ENCODE measurements at places on chromosomes 12 and 14.

GRCh38 chr12:112017041-112017440 lies 3.8 kb downstream of the ERP29 start:
- DNase-seq, result no peak

GRCh38 chr12:113413488-113413939 lies 8.7 kb upstream of the SDSL start:
- no peak for DNase-seq

GRCh38 chr12:3362737-3363136 lies 128.3 kb upstream of the PRMT8 start:
- no peak for DNase-seq

GRCh38 chr14:72471346-72471745 lies 422.6 kb downstream of the DPF3 start:
- no peak for DNase-seq

- peak; percentile 65 for DNase-seq
These were observed 103.3 kb upstream of the FKBP4 start for GRCh38 chr12:2691345-2692071.

DNA sequence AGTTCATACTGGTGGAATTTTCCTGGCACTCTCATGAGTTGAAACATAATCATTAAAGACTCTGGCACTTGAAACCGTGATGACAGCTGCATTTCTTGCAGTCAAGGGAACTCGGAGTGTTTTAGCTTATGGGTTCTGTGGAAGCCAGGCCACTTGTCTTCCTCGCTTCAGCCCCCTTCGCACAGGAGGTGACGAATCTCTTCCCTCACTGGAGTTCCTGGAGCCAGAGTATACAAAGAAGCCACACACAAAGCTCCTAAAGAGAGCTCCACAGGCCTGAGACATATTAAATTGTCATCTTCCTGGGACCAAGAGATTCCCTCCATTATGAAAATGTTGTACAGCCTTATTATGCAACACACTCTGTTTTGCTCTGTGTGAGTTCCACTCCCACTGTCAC lies 964.1 kb downstream of the TMEM121 start:
- no peak for DNase-seq

DNA sequence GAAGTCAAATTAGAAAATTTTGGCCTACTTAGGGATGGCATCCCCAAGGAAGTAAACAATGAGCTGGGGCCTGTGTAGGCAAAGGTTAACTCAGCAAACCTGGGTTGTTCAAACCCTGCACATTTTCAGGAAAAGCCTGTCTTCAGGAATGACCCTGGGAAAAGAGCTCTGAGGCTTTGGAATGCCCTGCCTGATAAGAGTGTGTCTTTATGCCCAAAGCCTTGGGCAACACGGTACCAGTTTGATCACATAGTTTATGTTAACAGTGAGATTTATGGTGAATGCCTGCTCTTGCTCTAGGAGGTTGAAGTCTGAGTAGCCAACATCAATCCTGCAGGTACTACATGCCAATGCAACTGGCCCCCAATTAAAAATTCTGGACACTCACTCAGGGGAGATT lies 28.2 kb upstream of the STAB2 start:
- no peak for DNase-seq

DNA sequence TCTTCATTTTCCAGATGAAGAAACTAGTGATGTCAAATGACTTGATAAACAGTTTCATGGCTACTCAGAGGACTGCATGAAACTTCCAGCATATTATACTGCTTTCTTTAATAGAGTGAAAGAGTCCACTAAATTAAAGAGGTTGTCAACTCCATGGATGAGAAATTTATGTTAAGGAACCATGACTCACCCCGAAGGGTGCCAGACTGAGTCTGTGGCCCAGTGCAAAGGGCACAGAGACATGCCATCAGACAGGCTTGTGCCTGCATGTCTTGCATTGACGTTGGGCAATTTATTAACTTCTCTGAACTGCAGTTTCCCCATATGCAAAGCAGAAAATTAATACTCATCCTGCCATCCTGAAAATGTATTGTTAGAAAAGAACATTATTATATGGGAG lies 382.4 kb downstream of the APAF1 start:
- no peak for DNase-seq

- no peak for DNase-seq
These were observed 43.5 kb downstream of the DNAI7 start for GRCh38 chr12:25151476-25151875.

GRCh38 chr14:77037938-77038568 lies 9.5 kb upstream of the IRF2BPL start:
- DNase-seq, result peak; percentile 64

- no peak for DNase-seq
These were observed 19.5 kb downstream of the FAM181A start for GRCh38 chr14:93946541-93947090.

DNA sequence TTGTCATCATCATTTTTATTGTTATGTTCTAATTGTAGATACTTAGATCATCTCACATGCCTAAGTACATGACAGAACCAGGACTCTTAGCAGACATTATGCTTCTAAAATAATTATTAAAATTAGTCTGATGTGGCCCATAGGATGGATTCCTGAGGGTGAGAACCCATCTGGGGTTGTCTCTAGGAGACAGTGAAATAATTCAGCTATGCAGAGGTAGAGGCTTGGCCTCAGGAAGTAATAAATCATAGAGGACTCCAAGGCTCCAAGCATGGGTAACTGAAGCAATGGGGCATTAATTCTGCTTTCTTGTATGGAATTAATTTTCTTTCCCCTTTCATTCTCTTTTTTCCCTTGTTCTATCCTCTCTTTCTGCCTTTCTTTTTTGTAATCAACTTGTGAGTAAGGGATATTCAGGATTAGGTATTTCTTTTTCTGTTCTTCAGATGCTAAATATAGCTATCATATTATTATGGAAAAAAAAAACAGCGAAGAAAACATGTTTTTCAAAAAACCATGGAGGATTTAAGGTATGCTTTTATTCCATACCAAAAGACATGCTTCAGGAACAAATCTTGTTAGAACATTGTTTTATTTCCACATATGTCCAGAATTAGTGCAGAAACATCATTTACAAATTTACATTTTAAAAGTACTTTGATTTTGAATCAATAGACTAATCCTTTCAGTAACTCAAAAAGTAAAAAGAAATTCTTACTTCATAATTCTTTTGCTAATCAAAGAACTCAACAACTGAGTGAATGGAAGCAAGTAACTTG lies 263.2 kb downstream of the TRHDE start:
- DNase-seq, result no peak

DNA sequence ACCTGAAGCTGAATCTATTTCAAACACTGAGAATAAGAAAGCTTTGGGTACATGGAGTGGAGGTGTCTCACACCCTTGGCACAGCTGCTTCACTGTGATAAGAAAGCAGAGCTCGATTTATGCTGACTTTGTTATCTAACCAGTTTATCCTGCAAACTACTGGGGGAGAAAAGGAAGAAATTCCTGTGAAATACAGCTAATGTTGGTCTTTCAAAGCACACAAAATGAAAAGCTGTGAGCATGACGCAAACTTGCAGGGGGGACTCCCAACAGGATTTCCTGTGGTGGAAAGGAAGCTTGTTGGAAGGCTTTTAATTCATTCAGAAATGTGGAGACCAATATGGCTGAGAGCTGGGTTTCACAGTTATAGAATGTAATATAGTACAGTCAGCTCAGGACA lies 53.4 kb downstream of the SRGAP1 start:
- no peak for DNase-seq

DNA sequence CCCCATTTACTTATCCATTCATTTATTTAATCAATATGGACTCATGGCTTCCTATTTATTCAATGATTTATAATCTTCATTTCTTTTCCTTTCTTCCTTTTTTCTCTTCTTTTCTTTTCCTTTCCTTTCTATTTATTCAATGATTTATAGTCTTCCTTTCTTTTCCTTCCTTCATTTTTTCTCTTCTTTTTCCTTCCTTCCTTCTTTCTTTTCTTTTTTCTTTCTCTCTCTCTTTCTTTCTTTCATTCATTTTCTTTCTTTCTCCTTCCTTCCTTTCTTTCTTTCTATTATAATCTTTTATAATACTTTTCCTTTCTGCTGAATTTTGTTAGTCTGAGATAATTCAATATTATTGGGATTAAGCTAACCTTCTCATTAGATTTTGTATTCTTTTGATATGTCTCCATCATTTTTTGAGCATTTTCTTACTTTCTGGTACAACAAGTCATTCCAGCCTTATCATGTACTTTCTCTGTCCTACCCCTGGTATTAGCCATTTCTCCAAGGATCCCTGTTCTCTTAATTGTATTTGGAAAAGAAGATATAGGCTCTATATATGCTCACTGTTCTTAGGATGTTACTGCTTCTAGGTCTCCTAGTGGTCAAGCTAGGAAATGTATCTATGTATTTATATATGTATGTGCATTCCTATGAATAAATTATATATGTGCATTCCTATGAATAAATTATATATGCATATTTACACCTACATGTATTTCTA lies 12.1 kb downstream of the LACRT start:
- DNase-seq, result no peak

DNA sequence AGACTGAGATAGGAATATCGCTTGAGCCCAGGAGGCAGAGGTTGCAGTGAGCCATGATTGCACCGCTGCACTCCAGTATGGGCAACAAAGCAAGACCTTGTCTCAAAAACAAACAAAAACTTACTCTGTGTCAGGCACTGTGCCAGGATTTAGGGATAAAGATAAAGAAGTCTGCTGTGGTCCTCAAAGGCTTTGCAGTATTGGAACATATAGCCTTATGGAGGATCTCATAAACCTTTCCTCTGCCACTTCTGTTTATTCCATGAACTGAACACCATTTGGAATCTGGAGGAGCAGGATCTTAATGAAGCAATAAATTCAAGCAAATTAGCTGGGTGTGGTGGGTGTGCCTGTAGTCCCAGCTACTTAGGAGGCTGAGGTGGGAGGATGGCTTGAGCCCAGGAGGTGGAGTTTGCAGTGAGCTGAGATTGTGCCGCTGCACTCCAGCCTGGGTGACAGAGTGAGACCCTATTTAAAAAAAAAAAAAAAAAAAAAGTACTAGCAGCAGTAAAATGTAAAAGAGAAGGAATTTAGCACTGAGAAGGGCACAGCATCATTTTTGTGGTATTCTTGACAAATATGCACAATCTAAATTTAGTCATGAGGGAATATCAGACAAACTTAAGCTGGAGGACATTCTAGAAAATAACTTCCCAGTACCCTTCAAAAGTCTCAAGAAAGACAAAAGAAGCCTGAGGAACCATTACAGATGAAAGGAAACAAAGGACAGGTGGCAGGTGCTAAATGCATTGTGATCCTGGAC lies 27.1 kb downstream of the BMAL2 start:
- DNase-seq, result no peak

DNA sequence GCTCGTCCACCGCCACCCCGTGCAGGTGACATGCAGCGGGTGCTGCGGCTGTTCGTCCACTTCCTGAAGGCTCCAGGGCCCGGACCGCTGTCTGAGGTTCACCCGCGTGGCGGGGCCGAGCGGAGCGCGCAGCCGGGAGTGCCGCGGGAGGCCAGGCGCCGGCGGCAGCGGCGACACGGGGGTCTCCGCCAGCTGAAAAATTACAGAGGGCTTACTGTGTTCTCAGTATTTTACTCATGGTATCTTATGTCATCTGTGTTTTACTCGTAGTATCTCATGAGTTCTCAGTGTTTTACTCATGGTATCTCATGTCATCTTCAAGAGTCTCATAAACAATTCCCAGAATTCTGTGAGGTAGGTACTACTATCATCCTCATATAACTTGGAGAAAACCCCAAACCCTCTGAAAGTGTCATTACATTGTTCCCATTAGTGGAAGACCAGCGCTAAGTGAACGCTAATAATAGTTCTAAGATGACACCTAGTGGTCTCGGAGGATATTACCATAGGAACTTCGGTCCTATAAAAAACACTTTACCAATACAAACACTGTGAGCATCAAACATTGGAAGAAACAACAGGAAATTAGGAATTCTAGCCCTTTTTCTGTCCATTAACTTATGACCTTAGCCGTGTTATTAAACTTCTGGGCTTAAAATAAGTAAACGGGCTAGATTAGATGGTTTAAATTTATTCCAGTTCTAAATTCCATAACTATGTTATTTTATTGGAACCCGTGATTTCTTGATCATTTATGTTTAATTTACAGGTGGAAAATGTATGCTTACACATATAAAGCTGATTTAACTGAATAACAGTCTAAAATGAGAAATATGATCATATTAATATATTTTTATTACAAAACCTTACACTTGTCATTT lies 32.4 kb downstream of the AK7 start:
- DNase-seq, result peak; percentile 34

DNA sequence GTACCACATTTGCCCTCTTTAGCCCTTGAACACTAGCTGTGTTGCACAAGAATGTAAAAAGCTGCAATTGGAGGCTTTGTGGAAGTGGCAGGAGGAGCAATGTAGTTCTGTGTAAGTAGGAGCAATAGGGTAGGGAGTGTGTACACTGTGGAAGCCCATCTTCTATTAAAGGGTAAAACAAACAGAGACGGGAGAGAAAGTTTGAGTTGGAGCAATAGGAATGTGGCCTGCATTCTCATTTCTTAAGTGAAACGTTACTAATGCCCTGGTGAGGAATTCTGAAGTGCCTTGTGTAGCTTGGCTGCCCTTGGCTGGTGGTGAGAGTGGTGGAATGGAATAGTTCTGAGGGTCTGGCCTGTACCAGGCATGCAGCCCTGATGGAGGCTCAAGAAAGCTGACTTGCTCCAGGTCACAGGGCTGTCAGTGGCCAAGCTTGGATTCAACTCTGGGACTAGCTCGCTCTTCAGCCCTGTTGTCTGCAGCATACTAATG lies 38.8 kb upstream of the ATP23 start:
- DNase-seq, result no peak

DNA sequence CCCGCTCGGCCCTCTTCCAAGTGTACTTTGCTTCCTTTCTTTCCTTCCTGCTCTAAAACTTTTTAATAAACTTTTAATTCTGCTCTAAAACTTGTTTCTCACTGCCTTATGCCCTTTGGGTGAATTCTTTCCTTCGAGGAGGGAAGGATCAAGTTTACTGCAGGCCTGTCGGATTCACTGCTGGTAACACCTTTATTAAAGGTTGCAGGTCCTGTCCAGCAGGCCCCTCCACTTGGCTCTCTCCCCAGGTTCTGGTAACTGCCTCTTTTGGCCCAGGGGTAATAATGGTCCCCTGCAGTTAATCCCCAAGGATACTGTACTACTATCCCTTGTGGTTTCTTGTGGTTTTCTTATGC lies 152.7 kb upstream of the EEA1 start:
- DNase-seq, result no peak

- DNase-seq, result no peak
These were observed 76.9 kb upstream of the HIF1A start for GRCh38 chr14:61618448-61618847.

DNA sequence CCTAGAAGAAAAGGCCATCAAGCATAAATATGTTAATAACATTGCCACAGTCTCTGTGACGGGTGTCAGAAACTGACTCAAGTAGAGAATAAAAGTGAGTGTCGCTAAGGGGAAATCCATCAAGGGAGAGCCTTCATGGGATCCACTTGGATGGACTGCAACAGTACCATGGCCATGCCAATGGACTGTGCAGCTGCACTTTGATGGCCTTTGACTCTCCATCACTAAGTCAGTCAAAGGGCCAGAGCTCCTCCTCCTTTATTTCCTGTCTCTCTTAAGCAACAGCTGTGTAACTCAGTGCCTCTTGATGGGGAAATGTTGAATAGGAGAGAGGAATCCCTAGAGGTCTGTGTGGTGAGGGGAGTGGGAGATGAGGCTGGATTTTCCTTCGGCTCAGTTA lies 335.2 kb downstream of the BMP4 start:
- no peak for DNase-seq

- DNase-seq, result no peak
These were observed 33.4 kb downstream of the TMTC3 start for GRCh38 chr12:88175544-88175943.

All from activated CD4-positive, alpha-beta memory T cell treated with anti-CD3 and anti-CD28 coated beads, Interleukin-2, amount 10 ng/mL, durations not matched to agents 7 days and 5 days (primary cell).